ENCODE measurements at places on chromosomes 2 and 18. TPM values are rescaled to one million over a fixed set of nuclear protein-coding genes. Genes with fewer than 3 reads are reported as not detected.

Gene ANKRD62
- total RNA-seq, result not detected

Gene ADGRF3
- not detected for total RNA-seq

Gene CFC1
- total RNA-seq, result not detected

DNA sequence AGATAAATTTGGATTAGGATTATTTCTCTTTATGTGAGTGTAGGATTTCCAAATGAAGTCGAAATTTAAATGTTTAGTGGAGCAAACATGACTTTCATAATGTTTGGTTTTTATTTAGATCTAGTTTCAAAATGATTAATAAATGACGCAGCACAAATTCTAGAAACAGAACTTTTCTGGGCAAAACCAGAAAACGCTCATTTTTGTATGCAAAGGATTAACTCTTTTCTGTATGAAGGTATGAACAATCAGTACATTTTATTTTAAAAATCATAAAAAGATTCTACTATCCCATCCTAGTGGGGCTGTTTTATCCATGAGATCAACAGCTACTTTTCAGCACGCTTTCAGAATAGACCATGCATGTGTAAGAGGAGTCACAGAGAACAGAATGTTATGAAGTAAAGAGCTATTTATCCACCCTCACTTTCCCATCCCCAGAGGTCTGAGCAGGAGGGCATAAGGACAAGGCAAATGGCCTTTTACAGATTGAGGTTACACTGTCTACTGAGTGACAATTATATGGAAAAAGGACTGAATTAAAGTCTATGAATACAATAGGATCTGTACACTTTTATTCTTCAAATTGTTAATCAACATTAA is 270.8 kb downstream of the ZEB2 start:
- no peak for DNase-seq

DNA sequence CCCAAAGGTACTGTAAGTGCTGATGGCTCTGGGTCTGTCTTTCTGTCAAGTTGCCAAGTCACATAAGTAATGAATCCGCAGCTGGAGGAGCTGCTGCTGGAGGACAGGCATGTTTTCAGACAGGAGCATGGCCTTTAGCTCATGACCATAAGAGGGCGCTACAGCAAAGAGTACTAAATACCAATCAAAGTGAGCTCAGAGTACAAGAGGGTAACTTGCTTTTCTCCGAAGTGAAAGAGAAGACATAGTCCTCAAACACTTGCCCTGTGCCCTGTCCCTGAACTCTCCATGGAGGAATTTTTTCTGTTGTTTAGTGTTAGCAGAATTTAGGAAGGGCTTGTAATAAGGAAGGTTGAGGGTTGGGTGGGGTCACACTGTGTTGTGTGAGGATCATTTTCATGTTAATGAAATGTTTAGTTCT is 58.0 kb upstream of the EML6 start:
- no peak for DNase-seq

DNA sequence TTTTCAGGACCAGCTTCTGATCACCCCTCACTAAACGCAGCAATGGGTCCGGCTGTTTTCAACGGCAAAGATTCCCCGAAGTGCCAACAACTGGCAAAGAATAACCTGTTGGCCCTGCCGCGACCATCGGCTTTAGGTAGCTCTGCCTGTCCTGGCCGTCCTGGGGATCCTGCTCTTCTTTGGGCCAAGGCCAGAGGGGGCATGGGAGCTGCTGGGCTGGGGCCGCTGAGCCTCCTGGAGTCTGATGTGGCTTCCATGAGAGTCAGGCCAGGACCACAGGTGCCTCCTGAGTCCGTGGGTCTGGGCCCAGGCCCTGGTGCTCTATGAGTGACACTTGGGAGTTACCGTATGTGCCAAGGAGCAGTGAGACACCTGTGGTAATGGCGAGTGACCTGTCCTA is 46.9 kb downstream of the GREB1 start:
- DNase-seq, result no peak

GRCh38 chr2:65417509-65418085 is 14.8 kb downstream of the SPRED2 start:
- no peak for DNase-seq

DNA sequence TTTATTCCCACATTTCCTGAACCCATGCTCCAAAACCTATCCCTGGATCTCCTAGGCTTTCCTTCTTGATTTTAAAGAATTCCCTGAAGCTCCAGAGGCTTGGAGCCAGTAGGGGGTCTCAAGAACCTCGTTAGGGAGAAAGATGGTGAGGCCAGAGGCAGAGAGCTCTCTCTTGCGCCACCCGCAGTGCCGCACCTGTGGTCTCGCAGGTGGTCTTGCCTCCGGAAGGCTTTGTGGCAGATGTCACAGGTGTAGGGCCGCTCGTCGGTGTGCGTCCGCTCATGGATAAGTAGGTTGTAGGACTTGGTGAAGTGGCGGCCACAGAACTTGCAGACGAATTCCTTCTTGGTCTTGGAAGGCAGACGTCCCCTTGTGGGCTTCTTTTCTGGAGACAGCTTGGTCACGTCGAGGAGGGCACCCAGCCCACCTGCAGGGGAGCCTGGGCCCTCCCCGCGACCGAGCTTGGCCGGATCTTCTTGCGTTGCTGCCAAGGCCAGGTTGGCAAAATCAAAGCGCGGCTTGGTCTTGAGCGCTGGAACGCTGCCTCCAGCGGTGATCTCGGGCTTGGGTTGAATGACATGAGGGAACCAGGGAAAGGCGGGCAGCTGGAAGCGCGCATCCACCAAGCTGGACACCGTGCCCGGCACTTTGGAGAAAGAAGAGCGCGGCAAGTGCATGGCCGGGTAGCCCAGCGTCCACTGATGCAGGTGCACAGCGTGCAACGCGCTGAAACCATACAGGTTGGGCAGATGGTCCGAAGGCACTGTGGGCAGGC is 5.3 kb downstream of the OSR1 start:
- DNase-seq, result no peak

GRCh38 chr2:164711766-164712138 is 90.5 kb upstream of the GRB14 start:
- DNase-seq, result no peak

- DNase-seq, result no peak
Measured at GRCh38 chr2:209387389-209387788, 36.5 kb upstream of the MAP2 start.

GRCh38 chr2:74528600-74529356 is 728 bp downstream of the AUP1 start:
- no peak for DNase-seq

- no peak for DNase-seq
Measured at GRCh38 chr2:49924044-49924817, 769.9 kb upstream of the FSHR start.

GRCh38 chr2:61949714-61950560 is 44.5 kb downstream of the COMMD1 start:
- DNase-seq, result no peak

All from sciatic nerve (tissue), 2 donors.